Effector memory CD4-positive, alpha-beta T cell (primary cell): ENCODE measurements at places on chromosomes 11 and 22.
A peak's percentile ranks its signal among the peaks of the same experiment; 100 is the strongest.

- DNase-seq, result no peak
Observed at GRCh38 chr11:30329150-30329940, 6.4 kb downstream of the ARL14EP start.

GRCh38 chr22:32052936-32053791 is 10.1 kb downstream of the SLC5A1 start:
- no peak for DNase-seq

DNA sequence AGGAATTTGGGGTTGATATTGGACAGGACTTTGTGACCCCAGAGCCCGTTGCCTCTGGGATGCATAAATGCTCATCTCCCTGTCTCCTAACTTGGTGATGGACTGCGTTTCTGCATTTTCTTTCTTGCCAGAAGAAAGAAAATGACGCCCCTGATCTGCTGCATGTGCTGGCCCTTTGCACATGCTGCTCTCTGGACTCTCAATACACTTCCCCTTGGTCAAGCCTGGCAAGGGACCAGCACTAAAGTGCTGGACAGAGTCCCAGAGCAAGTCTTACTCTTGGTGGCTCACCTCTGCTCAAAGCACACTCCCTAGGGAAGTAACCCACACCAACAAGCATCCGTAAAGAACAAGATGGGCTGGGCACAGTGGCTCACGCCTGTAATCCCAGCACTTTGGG is 40.7 kb downstream of the MYH9 start:
- no peak for DNase-seq

- DNase-seq, result no peak
Observed at GRCh38 chr11:128171506-128171905, 415.9 kb downstream of the ETS1 start.

DNA sequence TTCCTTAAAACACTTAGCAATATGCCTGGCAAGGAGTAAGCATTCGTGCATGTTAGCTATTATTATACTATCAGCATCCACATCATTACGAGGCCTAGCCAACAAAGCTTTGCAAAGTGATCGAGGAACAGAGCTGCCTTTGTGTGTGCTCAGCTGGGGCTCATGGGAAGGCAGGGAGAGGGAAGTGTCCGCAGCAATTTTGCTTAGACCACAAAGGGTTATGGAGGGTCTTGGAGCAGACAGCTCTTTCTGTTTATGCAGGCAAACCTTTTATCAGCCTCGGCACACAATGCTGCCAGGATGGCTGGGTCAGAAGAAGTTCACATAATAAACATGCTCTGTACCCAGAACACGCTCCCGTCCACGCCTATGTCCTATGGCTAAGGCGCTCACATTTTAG is 10.9 kb upstream of the DKK3 start:
- no peak for DNase-seq

DNA sequence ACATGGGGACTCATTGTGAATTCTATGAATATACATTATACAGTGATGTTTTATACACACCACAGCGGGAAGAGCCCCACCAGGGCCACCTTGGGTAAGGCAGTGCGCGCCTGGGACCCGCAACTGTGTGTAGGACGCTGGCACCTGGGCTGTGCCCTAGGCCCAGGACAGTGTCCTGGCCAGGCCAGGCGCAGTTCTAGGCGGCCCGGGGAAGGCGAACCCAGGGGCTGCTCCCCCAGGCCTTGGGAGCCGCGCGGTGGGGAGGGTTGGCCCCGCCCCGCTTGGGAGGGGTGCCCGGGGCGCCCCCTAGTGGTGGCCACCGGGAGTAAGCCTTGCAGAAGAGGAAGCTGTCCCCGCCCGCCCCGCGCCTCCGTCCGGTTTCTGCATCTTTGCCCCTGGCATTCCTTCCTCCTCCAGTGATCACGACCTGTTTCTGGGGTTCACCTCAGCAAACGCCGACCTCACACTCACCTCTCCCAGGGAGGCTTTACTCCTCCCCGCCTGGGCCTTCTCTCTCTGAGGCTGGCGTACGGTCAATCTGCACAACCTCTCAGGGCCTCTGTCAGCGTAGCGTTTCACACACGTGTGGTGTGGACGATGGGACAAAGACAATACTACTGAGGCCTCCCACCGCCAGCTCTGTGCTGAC is 9.5 kb upstream of the EHD1 start:
- DNase-seq, result peak; percentile 80

- no peak for DNase-seq
Observed at GRCh38 chr11:97890466-97890865, 1130.3 kb upstream of the CNTN5 start.

DNA sequence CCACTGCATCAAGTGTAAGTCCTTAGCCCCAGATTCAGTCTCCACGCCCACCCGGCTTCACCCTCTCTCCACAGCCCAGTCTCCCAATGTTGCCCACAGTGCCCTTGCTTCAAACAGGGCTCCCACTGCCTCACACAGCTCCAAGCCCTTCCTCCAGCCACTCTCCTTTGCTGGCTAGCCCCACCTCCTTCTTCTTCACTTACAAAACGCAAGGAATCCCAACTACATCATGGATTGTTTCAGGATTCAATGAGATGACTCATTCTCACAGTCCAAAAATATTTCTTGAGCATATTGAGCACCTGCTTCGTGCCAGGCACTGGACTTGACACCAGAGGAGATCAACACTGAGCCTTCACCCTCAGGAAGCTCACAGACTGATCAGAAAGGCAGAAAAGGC is 533.5 kb downstream of the BUD13 start:
- DNase-seq, result no peak

DNA sequence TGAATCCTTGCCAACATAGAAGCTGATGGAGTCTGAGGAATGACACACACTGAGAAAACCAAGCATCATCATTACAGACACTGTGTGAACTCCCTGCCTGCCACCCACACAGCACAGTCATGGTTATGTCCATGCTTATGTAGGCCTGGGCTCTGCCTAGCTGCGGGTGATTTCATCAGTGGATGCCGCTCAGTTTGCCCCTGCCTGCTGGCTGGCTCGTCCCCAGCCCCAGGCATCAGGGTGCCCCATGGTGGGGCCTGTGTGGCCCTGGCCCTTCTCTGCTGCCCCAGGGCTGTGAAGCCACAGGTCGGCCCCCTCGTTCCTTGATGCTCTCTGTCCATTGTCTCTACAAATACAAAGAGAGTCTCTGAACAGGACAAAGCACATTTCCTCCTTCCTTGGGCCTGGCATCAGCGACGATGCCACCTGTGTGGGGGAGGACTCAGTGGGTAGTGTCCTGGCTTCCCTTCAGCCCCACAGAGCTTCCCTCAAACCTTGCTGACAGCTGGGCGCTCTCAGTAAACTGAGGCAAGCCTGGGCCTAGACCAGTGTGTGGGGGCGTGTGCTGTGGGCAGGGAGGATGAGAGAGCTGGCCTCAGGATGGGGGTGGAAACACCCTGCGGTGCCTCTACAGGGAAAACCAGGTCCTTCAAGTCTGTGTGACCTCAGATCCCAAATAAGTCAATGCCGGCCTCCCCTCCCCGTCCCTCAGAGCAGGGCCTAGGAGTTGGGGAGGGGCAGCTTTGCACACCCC is 20.0 kb upstream of the TUB start:
- DNase-seq, result no peak

GRCh38 chr11:66880496-66881450 is 23.9 kb downstream of the LRFN4 start:
- no peak for DNase-seq

GRCh38 chr11:76597533-76598425 is 72.8 kb downstream of the LRRC32 start:
- DNase-seq, result no peak

GRCh38 chr11:47160753-47161133 is 15.9 kb downstream of the ARFGAP2 start:
- no peak for DNase-seq

DNA sequence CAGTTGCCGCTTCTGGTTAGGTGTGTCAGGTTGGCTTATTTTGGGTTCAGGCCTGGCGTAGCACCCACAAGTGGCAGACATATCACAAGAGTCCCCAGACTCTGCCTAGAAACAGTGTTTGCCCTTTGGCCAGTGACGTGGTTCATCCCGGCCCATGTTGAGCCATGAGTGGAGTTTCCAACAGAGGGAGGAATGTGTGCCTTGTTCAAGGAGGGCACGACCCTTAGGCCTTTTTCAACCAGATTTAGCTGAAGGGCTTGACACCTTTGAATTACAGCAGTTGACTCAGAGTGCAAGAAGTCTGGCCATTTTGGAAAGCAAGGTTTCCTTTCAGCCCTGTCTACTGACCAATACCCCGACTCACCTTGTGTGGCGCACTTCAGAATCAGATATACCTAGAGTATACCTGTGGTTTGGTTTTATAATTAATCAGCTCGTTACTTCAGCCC is 15.1 kb upstream of the AIFM3 start:
- no peak for DNase-seq

DNA sequence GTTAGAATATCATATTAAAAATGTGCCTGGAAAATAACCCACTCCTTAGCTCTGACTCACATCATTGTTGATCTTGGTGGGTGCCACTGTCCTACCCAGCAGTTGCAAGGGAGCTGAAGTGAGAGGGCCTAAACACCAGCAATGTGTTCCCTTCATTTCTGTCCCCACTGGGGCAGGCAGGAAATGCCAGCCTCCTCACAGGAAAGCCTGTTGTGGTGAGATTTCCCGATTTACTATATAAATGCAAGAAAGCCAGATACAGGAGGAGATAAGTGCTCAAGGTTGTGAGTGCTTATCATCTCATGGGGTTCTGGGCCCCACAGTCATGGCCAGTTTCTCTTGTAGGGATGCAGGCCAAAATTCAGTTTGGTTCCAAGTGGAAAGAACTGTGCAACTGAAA is 15.8 kb upstream of the FLI1 start:
- no peak for DNase-seq

DNA sequence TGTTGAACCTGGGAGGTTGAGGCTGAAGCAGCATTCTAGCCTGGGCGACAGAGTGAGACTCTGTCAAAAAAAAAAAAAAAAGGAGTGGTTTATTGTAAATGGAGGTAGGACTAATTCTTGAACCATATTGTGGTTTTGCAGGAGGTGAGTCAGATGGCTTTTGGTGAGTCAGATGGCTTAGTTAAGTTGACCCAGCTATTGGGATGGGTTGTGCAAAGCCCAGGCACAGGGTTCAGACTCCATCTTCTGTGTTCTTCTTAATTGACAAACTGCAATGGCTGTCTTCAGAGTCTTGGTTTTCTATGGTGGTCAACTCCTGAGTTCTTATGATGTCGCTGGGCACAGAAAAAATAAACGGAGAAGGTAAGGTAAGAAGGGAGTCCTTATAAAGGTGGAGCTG is 182.7 kb downstream of the ADAMTS15 start:
- no peak for DNase-seq

DNA sequence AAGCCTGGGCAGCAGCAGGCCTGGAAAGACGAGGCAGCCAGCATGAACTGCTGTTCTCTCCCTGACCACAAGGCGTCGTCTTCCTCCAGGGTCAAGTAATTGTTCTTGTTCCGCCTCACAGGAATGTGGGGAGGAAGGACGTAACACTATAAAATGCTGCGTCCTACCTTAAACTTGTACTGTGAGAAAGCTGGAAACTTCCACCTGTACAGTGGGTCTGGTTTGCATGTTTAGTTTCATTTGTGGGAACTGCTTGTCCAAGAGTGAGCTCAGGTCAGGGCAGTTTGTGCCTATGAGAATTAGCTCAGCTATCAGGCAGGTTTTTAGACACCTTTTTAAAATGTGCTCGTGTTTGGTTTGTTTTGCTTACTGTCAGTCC is 55.2 kb downstream of the PANX1 start:
- no peak for DNase-seq

- no peak for DNase-seq
Observed at GRCh38 chr22:23047265-23047664, 23.1 kb upstream of the GNAZ start.

DNA sequence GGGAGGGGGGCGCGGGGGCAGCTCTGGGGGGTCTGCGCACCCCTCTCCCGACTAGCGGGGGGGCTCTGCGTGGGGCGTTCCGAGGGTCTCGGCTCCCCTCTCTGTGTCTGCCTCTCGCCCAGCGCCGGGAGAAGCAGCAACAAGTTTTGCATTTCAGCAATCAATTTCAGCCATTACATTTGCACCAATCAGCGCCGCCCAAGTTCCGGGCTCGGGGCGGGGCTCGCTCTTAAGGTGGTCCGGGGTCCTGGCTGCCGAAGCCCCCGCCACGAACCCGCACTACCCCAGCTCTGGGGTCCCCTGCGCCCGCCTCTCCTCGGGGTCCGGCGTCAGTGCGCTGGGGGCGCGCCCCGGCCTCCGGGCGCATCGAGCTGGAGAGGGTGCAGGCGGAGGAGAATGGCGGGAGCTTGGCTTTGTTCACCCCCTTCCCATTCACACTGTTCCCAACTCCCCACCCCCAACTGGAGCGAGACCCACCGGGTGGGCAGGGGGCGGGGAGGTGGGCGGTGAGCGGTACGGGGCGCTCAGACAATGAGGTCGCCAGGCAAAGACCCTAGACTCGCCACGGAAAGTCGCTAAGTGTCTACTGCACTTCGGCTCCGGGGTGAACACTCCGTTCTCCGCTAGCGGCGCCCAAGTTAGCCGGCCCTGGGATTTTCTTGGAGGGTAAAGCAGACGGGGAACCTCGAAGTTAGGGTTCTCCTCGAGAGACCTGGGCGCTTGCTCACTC is at the start of gene MN1:
TSS of gene MN1 (minus strand) at position 141 of the 730 bp plus-strand sequence. CDS start 1,213 bp downstream, outside the sequence.
- DNase-seq, result no peak

GRCh38 chr11:1496091-1496760 is 9.6 kb upstream of the MOB2 start:
- no peak for DNase-seq

GRCh38 chr22:38867471-38868285 is 4.3 kb downstream of the CBX6 start:
- DNase-seq, result no peak

- DNase-seq, result no peak
Observed at GRCh38 chr22:28002181-28002700, 83.2 kb upstream of the PITPNB start.

DNA sequence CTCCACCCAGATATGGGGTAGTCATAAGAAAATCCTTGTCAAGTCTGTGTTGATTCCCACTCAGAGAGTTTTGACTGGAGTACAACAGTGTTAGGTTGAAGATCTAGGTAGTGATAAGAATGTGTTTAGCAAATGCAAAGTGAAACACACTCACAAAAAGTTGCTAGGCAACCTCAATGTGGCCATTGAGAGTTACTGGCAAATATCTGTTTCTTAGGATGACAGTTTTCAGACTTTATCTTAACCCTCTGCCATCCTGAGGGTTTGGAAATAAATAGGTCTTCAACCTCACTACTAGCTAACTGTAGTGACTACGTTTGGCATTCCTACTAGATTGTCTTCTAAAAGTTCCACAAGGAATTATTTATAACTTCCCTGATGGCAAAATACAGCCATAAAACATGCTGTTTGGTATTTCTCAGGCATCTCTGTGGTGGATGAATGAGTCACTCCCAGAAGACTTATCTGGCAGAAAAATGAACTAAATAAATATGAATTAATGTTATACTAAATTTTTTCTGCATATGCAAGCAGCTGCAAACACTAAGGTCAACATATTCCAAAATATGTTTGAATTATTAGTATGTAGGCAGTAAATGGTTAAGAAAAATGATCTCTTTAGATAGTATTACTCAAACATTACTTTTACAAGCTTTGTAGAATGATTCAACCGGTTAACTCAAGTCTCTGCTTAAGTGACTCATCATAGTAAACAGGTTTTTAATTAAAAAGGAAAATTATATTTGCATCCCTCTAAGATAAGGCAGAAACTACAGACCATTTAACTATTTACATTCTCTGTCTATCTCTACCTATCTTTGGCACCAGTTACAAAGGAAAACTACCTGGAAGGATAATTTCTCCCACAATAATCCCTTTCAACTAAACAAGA is 17.1 kb upstream of the SYTL2 start:
- DNase-seq, result no peak

- DNase-seq, result no peak
Observed at GRCh38 chr11:78753297-78753696, 178.6 kb upstream of the NARS2 start.

- no peak for DNase-seq
Observed at GRCh38 chr22:31442768-31443489, 43.5 kb downstream of the DRG1 start.
